EH (cell line): ENCODE measurements at places on chromosomes 5 and 9.
A peak's percentile ranks its signal among the peaks of the same experiment; 100 is the strongest.

DNA sequence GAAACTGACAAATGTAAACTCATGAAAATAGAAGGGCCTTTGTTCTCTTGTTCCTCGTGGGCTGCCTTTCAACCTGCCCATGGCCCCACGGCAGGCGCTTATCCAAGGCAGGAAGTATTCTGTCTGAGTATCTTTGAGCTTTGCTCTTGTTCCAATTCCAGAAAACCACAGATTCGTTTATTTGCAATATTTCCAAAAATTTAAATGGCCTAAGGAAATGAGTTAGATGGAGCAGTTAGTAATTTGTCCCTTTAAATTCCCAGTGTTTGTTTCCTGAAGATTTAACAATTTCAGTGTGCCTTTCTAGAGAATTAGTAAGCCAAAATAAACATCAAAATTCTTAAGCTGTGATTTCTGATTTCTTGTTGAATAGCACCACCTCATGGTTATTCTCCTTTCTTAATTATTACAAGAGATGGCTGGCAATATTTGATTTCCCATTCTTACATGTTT is 299.4 kb upstream of the RASA1 start:
- peak; percentile 70 for DNase-seq

- no peak for DNase-seq
Measured at GRCh38 chr9:131874916-131875670, 135.2 kb upstream of the RAPGEF1 start.

GRCh38 chr9:89953824-89954615 is 349.2 kb downstream of the GADD45G start:
- no peak for DNase-seq

- DNase-seq: no peak
Measured at GRCh38 chr9:5566054-5566618, 55.8 kb downstream of the PDCD1LG2 start.

GRCh38 chr9:121598167-121598964 is 53.1 kb upstream of the DAB2IP start:
- peak; percentile 95 for DNase-seq

- peak; percentile 41 for DNase-seq
Measured at GRCh38 chr9:20568400-20568799, 53.9 kb downstream of the MLLT3 start.

- DNase-seq: no peak
Measured at GRCh38 chr5:104512063-104512825, 949.7 kb upstream of the NUDT12 start.

DNA sequence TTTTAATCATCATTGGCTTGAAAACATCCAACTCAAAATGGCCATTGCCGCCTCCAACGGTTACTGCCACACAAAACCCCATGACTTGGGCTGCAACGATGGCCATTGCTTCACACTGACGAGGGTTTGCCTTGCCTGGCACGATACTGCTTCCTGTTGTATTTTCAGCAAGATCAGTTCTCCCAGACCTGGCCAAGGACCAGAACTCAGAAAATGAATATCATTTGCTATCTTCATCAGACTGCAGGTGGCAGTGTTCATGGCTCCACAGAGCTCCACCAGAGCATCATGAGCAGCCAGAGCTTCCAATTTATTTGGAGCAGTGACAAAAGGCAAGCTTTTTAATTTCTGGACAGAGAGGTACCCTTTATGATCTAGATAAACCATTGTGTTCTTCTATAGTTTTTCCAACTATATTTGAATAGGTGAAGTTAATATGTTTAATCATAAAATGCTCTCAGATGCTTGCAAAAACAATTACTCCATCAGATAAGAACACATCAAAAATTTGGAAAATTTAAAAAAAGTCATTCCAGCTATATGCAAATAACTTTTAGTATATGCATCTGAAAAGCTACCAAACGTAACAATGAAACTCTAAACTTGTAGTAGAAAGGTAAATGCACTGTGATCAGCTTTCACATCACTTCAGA is 10.4 kb downstream of the AMACR start:
- DNase-seq: peak; percentile 89

DNA sequence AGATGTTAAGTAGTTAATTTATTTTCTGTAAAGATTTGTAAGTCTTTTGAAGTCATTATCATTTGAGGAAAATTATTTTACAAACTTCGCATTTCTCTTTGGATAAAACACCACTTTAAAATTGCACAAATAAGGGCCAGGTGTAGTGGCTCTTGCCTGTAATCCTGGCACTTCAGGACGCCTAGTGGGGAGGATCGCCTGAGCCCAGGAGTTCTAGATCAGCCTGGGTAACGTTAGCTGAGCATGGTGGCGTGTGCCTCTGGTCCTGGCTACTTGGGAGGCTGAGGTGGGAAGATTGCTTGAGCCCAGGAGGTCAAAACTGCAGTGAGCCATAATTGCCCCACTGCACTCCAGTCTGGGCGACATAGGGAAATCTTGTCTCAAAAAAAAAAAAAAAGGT is 185.5 kb downstream of the KDM4C start:
- no peak for DNase-seq

DNA sequence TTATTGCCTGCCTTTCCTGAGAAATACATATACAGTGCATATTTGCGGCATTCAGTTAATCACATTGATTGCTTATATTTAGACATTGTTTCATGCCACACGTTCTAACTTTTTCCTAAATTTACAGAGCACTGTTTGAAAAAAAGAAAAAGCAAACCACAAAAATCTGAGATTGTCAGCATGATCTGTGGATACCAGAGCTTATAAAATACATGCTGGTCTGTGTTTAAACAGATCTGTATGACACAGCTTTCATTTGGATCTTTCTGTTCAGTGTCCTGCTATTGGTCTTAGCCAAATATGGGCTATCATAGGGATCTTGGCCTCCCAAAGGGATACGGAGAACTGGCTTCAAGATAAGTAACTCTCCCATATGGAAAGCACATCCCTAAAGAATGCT is 20.2 kb downstream of the ALDH1A1 start:
- peak; percentile 72 for DNase-seq

GRCh38 chr5:6359555-6360322 is 18.6 kb downstream of the MED10 start:
- peak; percentile 8 for DNase-seq

GRCh38 chr9:458590-458989 is 243.9 kb downstream of the DOCK8 start:
- no peak for DNase-seq

GRCh38 chr9:28967226-28967625 is 1393.9 kb upstream of the C9orf72 start:
- DNase-seq: no peak

- no peak for DNase-seq
Measured at GRCh38 chr9:2718698-2719033, 1.4 kb downstream of the KCNV2 start.

- DNase-seq: peak; percentile 51
Measured at GRCh38 chr9:4086119-4087090, 213.5 kb downstream of the GLIS3 start.

DNA sequence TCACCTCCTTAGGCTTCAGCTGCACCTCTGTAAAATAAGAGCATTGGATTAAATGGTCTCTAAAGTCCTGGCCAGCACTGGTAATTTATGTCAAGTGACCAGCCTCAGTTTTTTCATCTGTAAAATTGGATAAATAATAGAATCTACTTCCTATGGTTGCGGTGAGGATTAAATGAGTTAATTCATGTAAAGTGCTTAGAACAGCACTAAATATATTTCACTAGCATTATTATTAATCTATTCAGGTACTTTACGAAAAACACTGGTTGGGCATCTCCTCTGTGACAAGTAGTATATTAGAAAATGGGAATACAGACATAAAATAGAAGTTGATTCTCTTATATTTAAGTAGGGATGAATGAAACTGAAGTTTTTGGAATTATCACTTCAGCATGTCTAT is 13.8 kb upstream of the TMEM245 start:
- no peak for DNase-seq

DNA sequence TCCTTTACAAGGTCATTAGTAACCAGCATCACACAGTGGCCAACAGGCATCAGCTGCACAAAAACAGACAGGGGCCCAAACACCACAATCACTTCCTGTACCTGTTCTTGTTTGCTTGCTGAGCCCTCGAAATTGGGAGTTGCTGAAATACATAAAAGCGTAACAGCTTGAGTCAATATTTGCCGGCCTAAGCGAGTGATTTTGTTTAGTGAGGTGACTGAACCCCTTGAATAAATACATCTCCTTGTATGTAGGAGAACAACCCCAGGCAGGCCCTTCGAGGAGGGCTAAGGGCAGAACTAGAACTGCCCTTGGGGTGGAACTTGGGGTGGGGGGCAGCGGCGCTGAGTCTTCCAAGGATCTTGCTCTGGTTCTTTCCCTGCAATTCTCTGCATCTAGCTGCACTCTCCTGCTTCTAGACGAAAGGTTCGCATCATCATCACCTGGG is 502.5 kb downstream of the RASEF start:
- no peak for DNase-seq

DNA sequence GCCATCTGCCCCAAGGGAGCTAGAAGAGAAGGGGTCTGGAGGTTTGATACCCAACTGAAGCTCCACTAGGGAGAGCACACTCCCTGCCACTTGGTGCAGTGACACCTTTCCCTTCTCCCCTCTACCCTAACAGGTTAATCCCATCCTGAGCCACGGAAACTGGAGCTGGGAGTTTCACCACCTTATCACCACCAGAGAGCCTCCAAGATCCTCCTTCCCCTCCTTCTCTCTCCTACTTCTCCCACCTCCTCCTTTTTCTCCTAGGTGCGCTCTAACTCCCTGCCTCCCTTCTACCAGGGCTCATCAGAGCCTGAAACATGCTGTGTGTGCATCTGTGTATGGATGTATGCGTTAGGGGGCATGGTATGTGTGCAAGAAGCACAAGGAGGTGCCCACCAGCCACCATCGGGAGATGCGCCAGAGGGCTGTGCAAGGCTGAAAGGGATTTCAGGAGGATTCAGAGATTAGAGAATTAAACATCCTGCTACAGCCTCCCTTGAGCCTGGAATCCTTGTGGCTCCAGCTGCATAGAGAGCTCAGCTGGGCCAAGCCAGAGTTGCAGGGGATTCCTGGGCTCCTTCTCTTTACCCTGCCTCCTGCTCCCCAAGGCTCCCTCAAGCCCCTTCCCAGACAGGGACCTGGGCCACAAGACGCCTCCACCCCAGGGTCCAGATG is 89.8 kb downstream of the PCDH1 start:
- no peak for DNase-seq

GRCh38 chr5:132677191-132677590 is 3.4 kb downstream of the IL4 start:
- peak; percentile 95 for DNase-seq

DNA sequence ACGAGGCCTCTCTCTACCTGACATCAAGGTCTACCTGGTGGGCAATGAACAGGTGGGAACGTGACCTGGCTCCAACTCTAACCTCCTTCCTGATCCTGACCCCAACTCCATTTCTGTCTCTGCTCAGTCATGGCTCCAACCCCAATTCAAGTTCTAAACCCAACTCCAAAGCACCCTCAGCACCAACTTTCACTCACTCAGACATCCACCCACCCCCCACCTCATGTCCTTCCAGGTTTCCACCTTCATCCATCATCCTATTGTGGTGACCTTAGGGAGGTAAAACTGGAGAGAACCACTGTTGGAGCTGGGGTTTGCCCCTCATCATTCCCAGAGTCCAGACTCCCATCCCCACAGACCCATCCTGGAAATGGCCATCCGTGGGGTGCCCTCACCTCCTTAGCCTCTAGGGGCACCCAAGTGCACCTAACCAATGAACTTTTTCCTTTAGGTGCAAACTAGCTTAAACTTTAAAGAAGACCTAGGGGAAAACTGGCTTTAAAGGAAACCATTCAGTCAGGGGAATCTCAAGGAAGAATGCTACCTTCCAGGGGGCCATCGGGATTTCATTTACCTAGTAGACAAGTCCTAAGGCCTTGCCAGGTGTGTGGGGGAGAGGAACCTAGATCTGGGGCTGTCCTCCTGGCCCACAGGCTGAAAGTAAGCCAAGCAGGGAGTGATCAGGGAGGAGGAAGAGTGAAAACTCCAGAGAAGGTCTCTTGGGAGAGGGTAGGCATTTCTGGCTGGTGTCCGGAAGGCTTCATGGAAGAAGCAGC is 11.3 kb downstream of the RGS14 start:
- peak; percentile 46 for DNase-seq

DNA sequence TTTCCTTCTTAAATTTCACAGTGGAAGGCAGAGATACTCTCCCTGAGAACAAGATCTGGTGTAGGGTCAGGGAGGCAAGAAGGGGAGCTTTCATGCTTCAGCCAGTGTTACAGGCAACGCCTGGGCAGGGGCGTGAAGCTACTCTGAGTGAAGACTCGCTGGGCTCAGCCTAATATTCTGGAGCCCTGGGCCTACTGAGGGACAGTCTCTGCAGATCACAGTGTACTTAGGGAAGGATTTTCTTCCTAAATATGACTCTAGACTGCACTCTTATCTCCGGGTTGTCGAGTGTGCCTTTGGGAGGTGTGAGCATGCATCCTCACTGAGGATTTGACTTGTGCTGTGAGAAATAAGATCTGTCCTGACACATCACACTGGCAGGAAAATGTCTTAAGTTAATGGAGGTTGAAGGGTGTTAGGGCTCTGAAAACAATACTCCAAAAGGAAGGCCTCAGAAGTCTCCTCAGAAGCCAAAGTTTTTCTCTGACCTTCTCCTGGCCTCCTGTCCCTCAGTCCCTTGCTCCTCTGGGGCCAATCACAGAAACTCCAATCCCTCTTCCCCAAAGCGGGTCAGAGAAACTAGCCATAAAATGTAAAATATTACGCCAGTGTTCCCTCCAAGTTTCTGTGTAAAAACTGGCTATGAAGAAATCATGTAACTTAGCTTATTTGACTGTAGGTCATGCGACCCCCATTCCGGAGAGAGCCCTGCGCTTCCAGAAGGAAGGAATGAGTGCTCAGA is 156.8 kb upstream of the TBC1D2 start:
- DNase-seq: no peak

GRCh38 chr9:17225407-17225806 is 90.6 kb downstream of the CNTLN start:
- DNase-seq: no peak

DNA sequence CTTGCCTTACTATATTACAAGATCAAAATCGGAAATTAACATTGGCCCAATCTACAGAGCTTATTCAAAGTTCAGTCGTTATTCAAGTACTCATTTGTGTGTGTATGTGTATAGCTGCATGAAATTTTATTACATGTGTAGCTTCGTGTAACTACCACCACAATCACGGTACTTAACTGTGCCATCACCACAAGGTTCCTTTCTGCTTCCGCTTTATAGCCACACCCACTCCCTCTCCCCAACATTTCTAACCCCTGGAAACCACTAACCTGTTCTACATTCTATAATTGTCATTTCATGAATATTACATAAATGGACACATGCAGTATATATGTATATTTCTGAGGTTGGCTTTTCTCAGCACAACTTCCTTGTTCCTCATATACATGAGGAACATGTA is 4.0 kb upstream of the TEX48 start:
- DNase-seq: no peak
